ENCODE measurements at places on chromosomes 12 and 14.

DNA sequence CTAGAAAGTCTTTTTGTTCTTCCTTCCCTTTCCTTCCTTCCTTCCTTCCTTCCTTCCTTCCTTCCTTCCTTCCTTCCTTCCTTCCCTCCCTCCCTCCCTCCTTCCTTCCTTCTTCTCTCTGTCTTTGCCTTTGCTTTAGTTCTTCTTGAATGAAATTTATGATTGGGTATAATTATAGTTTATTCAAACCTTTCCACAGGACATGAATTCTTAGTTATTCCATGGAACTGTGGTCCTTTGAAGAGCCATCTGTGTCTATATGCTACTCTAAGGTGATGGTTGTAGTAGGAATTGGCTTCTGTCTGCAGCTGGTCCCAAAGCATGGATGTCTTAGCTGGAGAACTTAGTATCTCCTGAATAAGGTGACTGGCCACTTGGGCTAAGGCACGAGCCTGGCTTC is 64.8 kb downstream of the IGF1 start:
- no peak for DNase-seq

DNA sequence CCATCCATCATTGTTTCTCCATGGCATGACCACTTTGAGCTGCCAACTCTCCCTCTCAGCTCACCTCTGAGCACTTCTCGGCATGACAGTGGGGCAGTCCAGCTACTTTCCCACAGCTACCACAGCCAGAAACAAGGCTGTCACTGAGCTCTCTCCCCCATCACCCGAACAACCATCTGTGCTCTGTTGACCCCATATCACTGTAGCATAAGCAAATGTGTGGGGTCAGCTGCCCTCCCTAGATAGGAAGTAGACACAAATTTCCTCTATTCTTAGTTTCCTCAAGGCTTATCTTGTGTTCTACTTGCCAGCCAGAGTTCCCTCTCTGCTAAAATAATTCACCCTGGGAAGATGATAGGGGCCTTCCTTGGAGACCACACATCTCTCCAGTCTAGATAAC is 82.6 kb upstream of the FUT8 start:
- peak; percentile 39 for DNase-seq

- DNase-seq, result no peak
Observed at GRCh38 chr14:88821378-88821777, 3.1 kb upstream of the TTC8 start.

DNA sequence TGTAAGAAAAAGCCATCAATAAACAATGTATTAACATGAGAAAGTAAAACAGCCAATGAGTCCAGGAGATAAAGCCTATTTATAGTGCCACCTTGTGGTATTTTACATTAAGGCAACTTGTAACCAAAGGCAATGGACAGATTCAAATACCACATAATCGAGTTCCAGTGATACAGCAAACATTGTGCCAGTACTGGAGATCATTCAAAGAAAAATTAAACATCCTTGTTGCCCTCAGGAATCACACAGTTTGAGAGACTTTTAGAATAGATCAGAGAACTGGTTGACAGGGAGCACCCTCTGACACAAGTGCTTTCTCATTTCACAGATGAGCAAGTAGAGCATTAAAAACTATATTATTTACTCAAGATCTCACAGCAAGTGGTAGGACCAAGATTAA is 98.1 kb downstream of the DDHD1 start:
- peak; percentile 58 for DNase-seq

DNA sequence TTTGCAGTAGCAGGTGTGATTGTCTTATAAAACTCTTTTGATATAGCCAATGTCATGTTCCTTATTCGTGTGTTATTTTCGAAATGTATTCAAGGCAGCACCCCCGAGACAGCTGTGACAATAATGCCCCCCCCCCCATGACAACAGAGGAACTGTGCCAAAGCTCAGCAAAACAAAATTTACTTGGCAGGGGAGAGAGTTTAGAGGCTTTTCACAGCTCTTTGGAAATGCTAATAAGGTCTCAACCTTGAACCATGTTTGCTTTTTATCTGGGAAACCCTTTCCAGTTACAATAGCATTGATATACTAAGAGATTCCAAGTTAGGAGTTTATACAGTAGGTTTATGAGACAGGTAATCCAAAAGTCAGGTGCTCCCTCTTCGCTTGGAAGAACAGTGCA is 56.4 kb upstream of the USP44 start:
- no peak for DNase-seq

DNA sequence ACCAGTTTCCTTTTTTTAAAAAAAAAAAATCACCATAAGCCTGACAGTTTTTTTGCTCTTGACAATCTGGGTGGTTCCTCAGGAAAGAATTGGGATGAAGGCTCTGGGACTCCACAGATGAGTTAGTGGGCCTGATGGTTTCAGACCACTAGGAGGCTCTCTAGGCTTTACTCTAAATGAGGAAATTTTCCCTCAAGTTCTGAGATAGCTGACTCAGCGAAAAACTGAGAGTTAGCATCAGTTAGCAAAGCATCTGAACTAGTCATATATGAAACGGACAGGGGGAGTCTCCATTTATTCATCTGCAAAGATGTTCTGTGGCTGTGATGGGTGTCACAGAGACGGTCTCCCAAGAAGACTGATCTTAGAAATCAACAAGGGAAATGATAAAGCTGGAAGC is 314.3 kb upstream of the OR4E1 start:
- DNase-seq, result peak; percentile 46

DNA sequence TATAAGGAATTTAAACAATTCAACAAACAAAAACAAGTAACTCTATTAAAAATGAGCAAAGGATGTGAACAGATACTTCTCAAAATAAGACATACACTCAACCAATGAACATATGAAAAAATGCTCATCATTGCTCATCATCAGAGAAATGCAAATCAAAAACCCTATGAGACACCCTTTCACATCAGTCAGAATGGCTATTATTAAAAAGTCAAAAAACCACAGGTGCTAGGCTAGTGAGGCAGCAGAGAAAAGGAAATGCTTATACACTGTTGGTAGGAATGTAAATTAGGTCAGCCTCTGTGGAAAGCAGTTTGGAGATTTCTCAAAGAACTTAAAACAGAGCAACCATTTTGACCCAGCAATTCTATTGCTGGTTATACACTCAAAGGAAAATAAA is 52.0 kb downstream of the NAV3 start:
- DNase-seq, result no peak

- DNase-seq, result no peak
Observed at GRCh38 chr12:34604227-34604626, 581.9 kb downstream of the ALG10 start.

- peak; percentile 40 for DNase-seq
Observed at GRCh38 chr12:29282031-29282816, 98.7 kb downstream of the ERGIC2 start.

- DNase-seq, result no peak
Observed at GRCh38 chr12:83758888-83759631, 1072.4 kb downstream of the TMTC2 start.

- DNase-seq, result no peak
Observed at GRCh38 chr12:110282300-110282860, 1.3 kb downstream of the ATP2A2 start.

DNA sequence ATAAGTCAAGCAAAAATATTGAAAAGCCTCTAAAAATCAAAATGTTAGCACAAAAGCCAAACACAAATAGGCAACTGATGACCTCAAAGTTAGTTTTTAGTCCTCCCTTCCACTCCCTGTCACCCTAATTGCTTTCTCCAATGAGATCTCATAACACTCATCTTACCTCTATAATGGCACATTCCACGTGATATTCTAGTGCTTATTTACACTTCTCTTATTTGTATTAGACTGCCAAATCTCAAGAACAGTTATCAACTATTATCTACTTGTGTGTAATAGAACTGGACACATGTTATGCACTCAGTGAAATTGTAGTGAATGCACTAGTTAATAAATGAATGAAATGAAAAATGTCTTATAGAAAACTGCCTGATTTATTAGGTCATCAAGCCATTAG is 55.5 kb upstream of the AVPR1A start:
- no peak for DNase-seq

- DNase-seq, result no peak
Observed at GRCh38 chr12:14999021-14999694, 26.3 kb downstream of the PDE6H start.

DNA sequence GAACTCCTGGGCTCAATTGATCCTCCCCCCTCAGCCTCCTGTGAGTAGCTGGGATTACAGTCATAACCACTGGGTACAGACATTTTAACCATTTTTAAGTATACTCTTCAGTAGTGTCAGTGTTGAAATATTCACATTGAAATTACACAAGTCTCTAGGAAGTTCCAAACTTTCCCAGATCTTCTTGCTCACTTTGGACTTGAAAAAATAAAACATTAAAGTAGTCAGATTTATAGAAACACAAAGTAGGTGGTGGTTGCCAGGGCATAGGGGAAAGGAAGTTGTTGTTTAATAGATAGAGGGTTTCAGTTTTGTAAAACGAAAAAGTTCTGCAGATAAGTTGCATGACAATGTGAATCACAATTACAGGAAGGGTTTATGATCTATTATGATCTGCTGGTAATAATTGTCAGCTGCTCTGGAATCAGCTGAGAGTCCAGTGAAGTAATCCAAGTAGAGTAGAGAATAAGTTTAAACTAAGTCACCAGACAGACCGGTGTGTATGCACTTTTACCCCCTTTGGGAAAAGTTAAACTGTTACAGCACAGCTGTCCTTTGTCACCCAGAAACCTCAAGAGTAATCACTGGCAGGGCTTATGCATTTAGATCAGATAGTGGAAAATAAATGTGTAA is 27.4 kb downstream of the PCNX1 start:
- peak; percentile 58 for DNase-seq

DNA sequence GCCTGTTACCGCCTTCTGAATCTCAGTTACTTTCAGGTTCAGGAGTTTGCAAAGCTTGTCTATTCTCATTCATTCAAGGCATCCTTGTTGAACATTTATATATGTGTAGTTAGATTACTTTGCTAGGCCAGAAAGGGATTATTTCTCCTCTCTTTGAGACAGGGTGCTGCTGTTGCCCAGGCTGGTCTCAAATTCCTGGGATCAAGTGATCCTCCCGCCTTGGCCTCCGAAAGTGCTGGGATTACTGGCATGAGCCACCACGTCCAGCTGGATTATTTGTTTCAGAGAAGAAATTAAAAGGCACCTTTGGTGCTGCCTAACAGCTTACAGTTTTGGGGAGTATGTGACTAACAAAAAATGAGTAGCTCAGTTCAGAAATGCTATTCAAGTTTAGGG is 772 bp downstream of the CHURC1 start:
- DNase-seq, result no peak

GRCh38 chr12:72535212-72535990 is 263.2 kb downstream of the TRHDE start:
- DNase-seq, result no peak

DNA sequence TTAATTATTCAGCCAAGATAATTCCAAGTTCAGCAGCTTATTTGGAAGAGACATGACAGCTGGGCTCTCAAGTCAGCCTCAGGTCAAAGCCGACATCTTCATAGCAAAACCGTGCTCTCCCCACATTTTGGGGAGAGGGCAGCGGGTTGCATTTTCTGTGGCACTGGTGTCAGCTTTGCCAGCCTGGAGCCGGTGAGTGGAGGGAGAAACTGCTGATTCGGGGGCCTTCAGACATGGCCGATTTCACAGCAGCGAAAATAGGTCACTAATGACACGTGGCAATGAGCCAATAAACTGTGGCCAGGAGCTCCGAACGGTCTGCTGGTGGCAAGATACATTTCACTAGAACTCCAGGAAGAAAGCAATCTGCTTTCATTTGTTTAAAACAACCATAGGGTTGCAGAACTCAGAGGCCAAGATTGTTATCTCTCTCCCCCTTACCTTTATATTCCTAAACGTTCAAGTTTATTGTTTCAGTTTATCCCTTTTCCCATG is 173.2 kb downstream of the CAND1 start:
- no peak for DNase-seq

GRCh38 chr12:128549601-128550218 is 274.0 kb downstream of the SLC15A4 start:
- DNase-seq, result no peak

- peak; percentile 4 for DNase-seq
Observed at GRCh38 chr12:131011165-131012079, 57.7 kb downstream of the ADGRD1 start.

DNA sequence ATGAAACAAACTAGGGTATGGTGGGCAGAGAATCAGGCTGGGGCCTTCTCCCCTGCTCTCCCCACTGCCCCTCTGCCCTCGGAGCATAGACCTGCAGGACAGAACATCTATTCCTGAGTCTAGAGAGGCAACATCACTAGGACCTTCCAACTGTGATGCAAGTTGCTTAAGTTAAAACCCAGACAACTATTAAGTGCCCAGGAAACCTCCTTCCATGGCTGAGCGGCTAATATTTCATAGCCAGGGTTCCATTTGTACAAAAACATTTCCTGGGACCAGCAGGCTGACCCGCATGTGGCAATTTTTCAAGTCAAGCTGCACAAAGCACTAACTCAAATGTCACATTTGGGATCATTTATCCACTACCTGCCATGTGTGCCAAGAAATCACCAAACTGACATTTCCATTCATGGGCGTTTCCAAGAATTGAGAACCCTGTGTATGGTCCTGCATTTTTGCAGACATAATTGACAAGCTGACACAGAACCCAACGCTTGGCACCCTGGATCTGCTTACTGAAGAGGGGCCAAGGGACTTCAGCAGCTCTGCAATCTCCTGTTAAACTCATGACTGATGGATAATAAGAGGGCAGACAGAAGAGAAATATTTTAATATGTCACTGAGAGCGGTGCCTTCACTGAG is 32.7 kb downstream of the NT5DC3 start:
- no peak for DNase-seq

DNA sequence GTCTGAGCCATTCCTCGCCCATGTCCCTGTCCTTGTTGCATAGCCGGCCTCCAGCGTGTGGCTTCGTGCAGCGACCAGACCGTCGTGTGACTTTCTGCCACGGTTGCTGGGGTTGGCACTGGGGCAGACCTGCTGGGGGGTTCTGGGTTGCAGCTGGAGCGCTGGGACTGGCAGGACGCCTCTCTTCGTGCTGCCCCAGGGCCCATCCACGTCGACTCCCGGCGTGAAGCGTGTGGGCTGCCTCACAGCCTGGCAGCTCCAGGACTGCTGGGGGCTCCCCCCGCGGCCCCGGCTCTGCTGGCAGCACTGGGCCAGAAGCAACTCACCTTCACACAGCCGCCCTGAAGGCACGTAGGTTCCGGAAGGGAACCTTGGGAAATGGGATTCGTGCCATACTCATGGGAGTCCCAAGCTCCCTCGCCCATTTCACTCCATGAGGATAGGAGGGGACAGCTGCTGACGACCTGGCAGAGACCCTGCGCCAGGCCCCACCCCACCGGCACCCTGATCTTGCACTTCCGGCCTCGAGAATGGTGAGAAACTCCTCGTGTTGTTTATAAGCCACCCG is 51.9 kb downstream of the GALNT9 start:
- DNase-seq, result no peak

GRCh38 chr14:103552011-103552845 is 10.2 kb downstream of the BAG5 start:
- no peak for DNase-seq

GRCh38 chr12:24850496-24850895 is 98.4 kb downstream of the BCAT1 start:
- no peak for DNase-seq

DNA sequence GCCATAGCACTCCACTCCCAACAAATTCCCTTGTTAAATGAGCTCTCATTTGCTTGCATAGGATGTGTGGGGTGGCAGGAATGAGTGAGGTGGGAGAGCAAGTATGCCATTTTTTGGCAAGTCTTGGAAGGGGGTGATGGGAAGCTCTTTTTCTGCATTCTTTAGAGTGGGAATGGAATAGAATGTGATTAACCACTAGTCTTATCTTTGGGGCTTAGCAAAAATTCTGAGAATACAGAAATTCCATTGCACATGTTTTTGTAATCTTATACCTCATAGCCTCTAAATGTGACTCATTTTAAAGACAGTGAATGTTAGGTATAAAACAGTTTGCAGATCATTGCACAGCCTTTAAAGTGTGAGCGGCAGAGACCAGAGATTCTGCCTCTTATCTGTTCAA is 28.4 kb upstream of the NEDD1 start:
- DNase-seq, result no peak
